ENCODE measurements at places on chromosomes 11 and 22.

DNA sequence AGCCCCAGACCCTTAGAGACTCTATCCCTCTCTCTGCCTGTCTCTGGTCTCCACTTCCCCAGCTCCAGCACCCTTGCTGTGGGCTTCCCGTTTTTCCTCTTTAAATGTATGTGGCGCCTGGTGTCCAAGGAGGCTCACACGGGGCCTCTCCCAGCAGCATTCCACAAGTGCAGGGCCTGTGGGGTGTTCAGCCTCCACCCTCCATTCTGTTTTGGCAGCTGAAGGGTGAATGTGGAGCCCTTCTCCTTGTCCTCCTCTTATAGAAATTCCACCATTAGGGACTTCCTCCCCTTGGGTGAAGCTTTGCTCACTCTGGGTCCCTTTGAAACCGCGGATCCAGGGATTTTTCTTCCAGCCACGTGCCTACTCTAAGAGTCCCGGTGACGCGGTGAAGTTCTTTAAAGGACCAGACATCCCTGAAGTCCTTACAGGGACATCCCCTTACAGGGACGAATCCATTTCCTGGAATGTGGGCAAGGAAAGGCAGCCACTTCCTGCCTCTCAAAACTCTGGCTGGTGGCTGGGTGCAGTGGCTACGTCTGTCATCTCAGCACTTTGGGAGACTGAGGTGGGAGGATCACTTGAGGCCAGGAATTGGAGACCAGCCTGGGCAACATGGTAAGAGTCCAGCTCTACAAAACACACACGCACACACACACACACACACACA lies 1.6 kb upstream of the TSPAN18 start:
- DNase-seq: no peak

- no peak for DNase-seq
These were observed 135.0 kb downstream of the BUD13 start for GRCh38 chr11:116637766-116638165.

- DNase-seq: no peak
These were observed 21.1 kb upstream of the UPK3A start for GRCh38 chr22:45263463-45264269.

GRCh38 chr11:93796441-93797231 lies 12.6 kb downstream of the MED17 start:
- DNase-seq: no peak

GRCh38 chr11:95095858-95096587 lies 6.4 kb downstream of the ENDOD1 start:
- DNase-seq: no peak

- no peak for DNase-seq
These were observed 985.3 kb upstream of the FAT3 start for GRCh38 chr11:91239359-91239758.

DNA sequence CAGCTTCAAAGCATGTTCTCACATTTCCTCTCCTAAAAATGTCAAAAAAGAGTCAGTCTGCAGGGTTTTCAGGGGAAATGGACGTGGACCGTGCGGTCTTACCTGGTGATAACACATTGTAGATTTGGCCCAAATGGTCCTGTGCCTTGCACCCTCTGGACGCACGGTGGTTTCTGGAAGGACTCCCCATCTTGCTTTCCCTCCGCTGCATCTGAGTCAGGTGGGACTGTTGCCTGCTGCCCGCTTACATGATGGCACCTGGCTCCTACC lies 1290.1 kb downstream of the TBC1D22A start:
- DNase-seq: no peak

DNA sequence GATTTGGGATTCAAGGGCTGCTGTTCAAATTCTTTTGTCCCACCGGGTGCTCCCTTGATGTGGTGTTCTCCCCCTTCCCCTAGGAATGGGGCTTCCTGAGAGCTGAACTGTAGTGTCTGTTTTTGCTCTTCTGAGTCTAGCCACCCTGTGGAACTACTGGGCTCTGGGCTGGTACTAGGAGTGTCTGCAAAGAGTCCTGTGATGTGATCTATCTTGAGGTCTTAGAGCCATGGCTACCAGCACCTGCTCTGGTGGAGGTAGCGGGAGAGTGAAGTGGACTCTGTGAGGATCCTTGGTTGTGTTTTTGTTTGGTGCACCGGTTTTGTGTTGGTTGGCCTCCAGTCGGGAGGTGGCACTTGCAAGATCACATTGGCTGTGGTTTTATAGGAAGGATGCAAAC lies 46.2 kb downstream of the OR2AT4 start:
- DNase-seq: no peak

GRCh38 chr11:27473017-27473406 lies 422 bp upstream of the LGR4 start:
- DNase-seq: no peak

DNA sequence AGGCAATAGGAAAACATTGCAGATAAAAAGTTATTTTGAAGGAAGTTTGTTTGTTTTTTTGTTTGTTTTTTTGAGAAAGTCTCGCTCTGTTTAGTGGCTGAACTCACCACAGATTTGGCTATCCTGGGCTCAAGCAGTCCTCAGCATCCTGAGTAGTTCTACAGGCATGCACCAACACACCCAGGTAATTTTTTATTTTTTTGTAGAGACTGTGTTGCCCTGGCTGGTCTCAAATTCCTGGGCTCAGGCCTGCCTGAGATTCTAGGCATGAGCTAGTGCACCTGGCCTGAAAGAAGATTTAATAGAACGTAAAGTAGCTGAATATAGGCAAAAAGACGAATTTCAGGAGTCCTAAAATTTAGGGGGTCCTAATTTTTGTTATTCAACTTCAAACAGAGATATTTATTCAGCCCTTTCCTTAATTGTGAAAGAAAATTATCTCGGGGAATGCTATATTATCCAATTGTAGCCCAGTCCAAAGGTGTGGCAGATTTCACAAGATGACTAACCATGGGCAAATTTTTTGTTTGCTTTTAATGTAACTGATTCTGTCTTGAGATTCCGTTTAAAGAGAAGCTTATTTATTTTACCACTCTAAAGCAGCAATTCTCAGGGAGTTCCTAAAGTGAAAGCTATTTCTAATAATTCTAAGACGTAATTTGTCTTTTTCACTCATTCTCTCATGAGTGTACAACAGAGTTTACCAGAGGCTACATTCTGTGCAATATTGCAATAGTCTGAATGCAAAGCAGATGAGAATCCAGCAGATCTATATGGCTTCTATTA lies 940 bp downstream of the IL18 start:
- DNase-seq: no peak

- no peak for DNase-seq
These were observed 53.8 kb downstream of the PAX6 start for GRCh38 chr11:31757260-31757835.

- no peak for DNase-seq
These were observed 4.1 kb downstream of the BEST1 start for GRCh38 chr11:61954106-61954850.

Measured in stimulated activated CD4-positive, alpha-beta T cell treated with anti-CD3 and anti-CD28 coated beads, TNF-alpha, amount 100 ng/mL, for 1 hour (primary cell).